ENCODE measurements at places on chromosomes 6 and 20. TPM values are rescaled to one million over a fixed set of nuclear protein-coding genes. Genes with fewer than 3 reads are reported as not detected.

The ANKRD66 gene
- not detected for total RNA-seq

DNA sequence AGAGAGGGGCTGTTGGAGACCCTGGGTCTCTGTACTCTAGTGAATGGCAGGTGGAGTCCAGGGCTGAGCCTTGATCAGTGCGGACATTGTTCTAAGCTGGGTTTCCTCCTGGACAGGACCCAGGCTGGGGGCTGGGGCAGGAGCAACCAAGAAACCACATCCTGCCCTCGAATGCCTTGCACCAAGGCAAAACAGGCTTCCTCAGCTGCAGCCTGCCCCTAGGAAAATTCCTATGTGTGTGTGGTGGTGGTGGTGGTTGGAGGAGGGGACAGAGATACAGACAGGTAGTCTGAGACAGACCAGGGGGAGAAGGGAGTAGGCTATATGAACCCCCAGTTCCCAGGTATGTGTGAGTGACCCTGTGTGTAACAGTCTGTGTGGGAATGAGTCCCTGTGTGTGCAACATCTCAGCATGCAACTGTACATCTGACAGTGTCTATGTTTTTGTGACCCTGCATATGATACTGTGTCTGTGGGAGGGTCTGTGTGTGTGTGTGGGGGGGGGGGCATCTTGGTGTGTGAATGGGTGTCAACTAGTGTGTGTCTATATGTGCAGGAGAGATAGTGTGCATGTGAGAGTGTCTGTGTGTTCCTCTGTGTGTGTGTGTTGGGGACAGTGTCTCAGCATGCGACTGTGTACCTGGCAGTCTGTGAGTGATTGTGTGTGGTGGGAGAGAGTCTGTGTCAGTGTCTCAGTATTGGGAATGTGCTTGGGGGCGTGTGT, 3.0 kb downstream of the GLP1R start:
- no peak for DNase-seq

The ADGB gene
- total RNA-seq: not detected

- DNase-seq: no peak
These were observed 257.8 kb upstream of the KCNQ5 start for GRCh38 chr6:72363844-72364740.

GRCh38 chr20:11918981-11919380, 1.3 kb downstream of the BTBD3 start:
- no peak for DNase-seq

- no peak for DNase-seq
These were observed 21.8 kb downstream of the SENP6 start for GRCh38 chr6:75623491-75623890.

The ZC3H12D gene
- total RNA-seq: 0.51 TPM

GRCh38 chr20:38130687-38131587, 34.1 kb downstream of the TGM2 start:
- no peak for DNase-seq

DNA sequence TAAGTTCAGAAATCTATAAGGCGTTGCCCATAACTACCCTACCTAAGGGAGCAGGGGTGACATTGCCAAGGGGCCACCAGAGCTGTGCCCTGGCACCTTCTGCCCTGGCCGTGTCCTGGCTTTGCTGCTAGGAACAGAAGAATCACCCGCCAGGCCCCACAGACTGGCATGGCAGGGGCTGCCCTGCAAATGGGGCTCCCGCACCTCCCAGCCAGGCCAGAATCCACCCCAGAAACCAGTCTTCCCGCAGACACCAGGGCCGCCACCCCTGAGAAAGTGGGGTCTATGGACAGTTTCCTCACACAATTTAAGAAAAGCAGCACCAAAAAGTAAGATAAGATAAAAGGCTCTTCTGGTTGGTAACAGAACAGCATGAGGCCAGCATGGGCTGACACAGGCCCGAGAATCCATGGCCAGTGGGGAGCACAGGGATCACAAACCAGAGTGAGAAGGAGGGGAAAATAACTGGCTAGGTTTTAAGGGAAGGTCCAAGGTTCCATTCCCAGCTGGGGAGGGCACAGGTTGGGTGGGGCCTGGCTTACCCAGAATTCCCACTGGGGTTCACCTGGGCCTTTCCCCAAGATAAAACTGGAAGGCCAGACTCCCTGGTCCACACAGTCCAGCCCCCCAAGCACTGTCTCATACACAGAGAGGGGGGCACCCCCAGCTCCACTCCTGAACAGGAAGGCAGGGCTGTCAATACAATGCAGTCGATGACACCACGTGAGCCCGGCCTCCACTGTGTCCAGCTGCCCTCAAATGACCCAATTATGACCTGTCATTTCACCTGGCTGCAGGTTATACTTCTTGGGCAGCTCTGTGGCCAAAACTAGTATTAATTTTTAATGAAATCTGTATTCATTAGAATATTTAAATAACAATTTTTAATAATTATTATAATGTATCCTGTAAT, 59.4 kb downstream of the PYGB start:
- peak; percentile 57 for DNase-seq

The HDGFL1 gene
- not detected for total RNA-seq

DNA sequence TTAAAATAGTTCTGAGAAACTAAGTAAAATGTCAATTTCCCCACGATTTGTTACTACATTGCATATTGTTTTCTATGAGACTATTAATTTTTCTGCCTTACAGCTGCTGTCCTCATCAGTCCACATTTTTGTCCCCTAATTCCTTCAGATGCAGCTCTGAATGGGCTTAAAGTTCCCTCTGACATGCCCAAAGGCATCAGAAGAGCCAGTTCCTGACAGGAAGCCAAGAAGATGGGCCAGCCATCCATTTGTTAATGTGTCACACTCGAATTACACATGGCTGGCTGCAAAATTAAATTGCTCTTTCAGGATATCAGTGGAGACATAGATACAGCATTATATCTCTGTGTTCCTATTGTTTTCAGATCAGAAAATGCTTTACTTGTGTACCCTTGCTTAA, 1223.0 kb downstream of the EPHA7 start:
- DNase-seq: no peak

The SLC17A3 gene
- total RNA-seq: not detected

GRCh38 chr6:90464507-90464906, 122.4 kb downstream of the MAP3K7 start:
- DNase-seq: no peak

- DNase-seq: no peak
These were observed 8.1 kb downstream of the PTPN1 start for GRCh38 chr20:50518270-50518721.

DNA sequence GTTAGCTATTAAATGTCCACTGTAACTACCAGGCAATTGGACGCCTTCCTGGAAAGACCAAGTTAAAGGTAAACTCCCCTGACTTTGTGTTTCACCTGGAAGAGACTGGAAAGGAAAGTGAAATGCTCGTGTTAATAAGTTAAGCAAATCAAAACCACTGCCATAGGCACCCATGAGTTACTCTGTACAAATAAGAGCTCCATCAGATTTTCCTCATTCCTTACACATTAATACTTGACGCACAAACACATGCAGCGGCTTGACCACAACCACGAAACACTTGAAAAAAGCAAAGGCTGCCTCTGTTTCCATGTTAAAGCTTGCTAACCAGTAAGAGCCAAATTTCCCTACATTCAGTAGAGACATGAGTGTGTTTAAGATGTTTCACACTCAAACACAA, 19.8 kb downstream of the GCM1 start:
- no peak for DNase-seq

DNA sequence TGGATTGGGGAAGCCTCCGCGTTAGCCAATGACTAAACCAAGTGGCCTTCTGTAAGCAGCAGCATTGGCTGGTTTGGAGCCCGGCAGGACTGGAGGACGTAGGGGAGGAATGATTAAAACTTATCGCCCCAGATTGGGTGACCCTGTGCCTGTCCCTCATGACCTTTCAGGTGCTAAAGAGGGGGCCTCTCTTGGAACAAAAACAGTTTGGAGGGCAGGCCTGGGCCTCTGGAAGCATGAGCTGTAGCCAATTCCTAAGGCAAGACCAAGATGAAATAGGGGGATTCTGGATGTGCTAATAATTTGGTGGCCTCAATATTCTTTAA, 1.4 kb downstream of the GMPR start:
- no peak for DNase-seq

- DNase-seq: no peak
These were observed 170.9 kb downstream of the PHF3 start for GRCh38 chr6:63806573-63806913.

DNA sequence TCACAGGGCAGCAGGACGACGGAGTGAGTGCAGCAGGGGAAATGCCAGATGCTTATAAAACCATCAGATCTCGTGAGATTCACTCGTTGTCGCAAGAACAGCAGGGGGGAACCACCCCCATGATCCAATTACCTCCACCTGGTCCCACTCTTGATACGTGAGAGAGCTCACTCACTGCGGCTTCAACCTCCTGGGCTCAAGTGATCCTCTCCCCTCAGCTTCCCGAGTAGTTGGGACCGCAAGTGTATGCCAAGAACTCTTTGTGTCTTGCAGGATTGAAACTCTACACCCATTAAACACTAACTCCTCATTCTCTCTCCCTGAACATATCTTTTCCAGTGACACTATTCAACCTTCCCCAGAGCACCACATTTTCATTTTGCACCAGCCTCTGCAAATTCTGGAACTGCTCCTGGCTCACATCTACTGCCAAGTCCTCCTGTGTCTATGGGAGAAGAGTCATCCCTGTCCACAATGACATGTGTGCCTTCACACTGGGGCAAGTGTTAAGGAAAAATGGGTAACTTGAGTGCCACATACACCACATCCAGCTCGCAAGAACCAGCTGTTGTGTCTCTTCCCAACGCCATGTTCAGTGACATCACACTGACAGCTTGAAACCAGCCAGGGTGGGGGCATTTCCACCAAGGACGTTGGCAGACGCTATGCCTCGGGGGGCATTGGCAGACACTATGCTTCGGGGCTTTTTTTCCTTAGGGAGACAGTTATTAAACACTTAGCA, 14.7 kb upstream of the TAF4 start:
- DNase-seq: no peak

The TTK gene
- total RNA-seq: 0.43 TPM

The SRC gene
- total RNA-seq: 6.0 TPM

The ZNF343 gene
- total RNA-seq: 5.8 TPM

The BHLHE23 gene
- total RNA-seq: not detected

GRCh38 chr6:165990216-165990615, 177.4 kb downstream of the TBXT start:
- DNase-seq: no peak

The FNDC1 gene
- 1.5 TPM for total RNA-seq

DNA sequence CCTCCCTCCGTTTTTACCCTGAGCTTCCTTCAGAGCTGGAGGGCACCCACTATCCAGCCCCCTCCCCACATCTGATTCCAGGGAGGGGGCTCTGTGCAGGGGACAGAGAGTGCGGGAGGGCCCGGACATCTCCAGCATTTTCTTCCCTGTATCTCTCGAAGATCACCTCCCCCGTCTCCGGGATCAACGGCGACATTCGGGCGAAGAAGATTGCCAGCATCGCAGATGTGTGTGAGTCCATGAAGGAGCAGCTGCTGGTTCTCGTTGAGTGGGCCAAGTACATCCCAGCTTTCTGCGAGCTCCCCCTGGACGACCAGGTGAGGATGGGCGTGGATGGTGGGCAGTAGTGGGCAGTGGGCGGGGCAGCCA, 58.8 kb downstream of the HNF4A start:
- DNase-seq: no peak

The ZNF335 gene
- 9.7 TPM for total RNA-seq

The OTOR gene
- total RNA-seq: not detected

The FAM229B gene
- 75.1 TPM for total RNA-seq

The MTRF1L gene
- 30.8 TPM for total RNA-seq

DNA sequence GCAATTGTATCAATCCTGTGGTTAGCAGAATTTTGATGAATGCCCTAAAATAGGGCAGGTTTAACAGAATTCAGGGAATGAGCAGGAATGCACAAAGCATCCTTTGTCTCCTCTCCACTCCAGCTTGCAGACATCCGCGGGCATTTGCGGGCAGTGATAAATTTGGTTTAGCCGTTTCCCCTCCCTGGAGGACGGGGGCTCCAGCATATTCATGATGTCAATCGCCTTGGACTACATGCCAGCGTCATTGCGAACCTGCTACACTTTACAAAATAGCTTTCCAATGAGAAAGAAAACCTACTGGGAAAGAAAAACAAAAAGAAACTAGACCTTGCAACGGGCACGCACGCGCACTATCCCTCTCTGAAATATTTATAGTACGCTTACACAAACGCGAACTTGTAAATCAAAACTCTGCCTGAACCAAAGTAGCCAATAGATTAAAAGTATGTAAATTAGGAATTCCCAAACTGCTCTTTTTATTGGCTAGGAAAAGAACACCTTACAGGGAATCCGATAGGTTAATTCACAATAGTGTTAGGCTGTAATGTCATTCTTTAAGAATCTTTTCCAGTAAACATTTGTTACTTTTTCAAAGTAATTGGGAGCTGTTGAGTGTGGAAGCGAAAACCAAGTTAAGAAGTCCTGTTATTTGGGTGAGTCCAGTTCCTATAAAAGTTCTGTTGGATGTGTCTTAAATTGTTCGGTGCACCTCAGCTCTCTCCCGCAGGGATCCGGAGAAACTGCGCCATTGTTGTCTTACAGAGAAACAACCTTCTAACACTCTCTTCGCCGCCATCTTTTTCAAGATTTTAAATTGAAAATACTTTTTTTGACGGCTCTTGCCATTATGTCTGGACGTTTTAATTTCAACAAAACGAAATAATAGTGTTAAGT, 136.7 kb downstream of the HFE start:
- no peak for DNase-seq

- no peak for DNase-seq
These were observed 27.6 kb upstream of the HACE1 start for GRCh38 chr6:104887350-104887749.

- DNase-seq: no peak
These were observed 6.7 kb upstream of the LCA5 start for GRCh38 chr6:79543886-79544285.

The C6orf47 gene
- 17.0 TPM for total RNA-seq

The SLC4A11 gene
- 0.14 TPM for total RNA-seq

DNA sequence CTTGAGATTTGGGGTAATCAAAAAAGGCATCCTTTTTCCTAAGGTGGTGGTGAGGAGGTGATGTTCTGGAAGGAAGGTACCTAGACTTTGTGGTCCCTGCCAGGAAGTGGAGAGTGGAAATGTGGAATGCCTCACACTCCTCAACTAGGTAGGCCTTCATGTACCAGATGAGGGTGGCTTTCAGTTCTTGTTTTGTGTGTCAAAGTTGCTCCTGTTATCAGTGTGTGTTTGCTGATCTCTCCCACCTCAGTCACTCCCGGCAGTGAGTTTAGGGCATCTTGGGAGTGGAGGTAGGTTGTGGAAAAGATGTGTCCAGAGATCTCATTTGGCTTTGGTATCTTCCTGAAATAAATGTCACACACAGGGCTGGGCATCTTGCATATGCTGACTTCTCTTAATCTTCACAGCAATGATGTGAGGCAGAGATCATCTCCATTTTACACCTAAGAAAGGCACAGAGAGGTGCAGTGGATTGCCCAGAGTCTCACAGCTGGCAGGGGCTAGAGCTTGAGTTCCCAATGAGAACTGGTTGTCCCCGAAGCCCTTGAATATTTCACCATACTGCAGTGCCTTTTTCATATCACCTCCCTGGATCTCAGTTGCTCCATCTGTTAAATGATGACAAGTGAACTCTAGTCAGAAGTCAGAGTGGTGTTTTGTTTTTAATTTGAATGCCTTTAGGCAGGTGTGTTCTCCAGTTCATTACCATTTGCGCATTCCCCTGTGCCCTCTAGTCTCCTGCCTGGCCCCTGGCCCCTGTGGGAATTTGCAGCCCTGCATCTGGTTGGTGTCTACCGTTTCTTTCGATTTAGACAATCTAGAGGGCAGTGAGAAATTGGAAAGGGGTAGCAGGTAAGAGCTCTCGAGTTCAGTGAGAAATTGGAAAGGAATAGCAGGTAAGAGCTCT, 2.9 kb downstream of the PKIG start:
- no peak for DNase-seq

All from Right ventricle myocardium inferior (tissue), 1 donor.